ENCODE measurements at places on chromosomes 16 and 17.
A peak's percentile ranks its signal among the peaks of the same experiment; 100 is the strongest.

DNA sequence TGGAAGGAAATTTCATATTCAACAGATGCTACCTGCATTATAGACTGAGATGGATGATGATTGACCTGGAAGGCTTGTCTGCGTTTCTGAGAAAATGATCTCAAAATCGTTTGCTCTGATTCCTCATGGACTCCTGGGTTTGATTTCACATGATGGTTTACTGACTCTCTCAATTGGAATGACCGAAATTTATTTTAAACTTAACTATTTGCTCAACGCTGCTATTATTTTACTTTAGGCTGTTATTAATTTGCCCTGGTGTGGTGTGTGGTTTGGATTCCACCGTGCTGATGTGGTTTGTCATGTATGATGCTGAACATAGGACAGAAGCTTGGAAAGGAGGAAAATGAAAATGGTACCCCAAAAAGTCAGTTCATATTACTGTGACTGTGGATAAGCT is 37.3 kb upstream of the ELAC2 start:
- DNase-seq = no peak

GRCh38 chr17:59154292-59154720 is 680 bp downstream of the SKA2 start:
- peak; percentile 32 for DNase-seq

GRCh38 chr16:57794849-57795430 is 7.4 kb downstream of the KIFC3 start:
- DNase-seq = no peak

- no peak for DNase-seq
Measured at GRCh38 chr16:30622455-30623032, 12.4 kb upstream of the ZNF689 start.

GRCh38 chr17:4204710-4205173 is 59.0 kb downstream of the ANKFY1 start:
- no peak for DNase-seq

- DNase-seq = peak; percentile 23
Measured at GRCh38 chr16:73878611-73879010, 418.0 kb upstream of the PSMD7 start.

GRCh38 chr17:76432004-76432403 is 20.9 kb downstream of the UBE2O start:
- no peak for DNase-seq
